ENCODE measurements at places on chromosomes 4 and X.
A peak's percentile ranks its signal among the peaks of the same experiment; 100 is the strongest.

DNA sequence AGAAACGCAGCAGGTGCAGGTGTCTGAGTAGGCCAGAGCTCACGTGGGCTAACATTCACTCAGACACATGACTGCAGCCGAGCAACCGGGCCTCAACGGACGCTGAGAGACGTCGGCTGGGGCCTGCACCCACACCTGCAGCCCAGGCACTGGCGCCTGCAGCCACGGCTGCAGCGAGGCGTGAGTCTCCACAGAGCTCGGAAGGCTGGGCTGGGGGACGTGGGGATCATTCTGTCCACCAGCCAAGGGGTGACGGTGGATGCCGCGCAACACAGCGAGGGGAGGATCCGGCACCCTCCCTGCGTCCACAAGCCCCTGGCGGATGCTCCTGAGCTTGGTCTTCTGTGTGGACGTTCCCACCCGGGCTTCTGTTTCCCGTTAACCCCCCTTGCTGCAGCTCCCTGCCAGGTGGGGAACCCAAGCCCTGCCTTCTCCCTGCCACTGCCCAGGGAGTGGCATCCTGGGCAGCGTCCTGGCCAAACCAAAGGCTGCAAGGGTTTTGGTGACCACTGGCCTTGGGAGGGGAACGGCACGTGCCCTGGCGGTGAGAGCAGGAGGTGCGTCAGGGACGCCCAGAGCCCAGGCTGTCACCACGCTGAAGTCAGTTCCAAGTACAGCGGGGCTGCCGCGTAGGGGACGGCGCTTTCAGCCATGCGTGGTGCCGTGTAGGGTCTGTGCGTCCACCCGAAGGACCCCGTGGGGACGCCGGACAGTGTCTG, 16.3 kb downstream of the PPP2R3B start:
- DNase-seq: no peak

DNA sequence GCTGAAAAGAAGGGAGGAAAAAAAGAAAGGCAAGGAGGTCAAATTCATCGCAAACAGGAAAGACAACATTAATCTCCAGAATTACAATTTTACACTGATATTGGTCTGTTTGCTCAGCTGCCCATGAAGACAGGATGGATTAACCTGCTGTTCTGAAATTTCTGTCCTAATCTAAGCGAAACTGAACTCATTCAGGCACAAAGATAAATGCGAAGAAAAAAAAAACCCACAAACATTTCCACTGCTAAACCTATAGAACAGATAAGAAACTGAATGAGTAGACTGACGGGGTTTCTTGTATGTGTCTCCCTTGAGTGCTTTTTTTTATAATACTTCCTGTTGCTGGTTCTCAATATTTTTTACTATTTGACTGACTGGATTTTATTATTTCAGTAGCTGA, 251.8 kb upstream of the FTHL17 start:
- DNase-seq: no peak

DNA sequence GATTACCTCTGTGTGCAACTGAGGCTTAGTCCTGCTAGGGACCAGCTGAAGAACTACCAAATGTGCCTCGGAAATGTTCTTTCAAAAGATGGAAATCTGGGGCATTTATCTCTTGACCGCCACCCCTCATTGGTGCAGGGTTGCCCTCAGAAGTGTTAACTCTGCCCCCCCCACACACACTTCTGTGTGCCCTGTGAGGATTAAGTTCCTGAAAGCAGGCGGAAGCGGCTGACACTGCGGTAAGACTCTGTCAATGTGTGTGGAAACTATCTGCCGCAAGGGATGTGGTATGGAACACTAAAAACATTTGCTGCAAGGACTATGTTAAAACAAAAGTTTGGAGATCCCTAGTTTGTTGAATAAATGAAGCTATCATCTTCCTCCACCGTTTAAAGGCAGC, 106.9 kb upstream of the NDP start:
- no peak for DNase-seq

- peak; percentile 87 for DNase-seq
These were observed 44.5 kb downstream of the BRWD3 start for GRCh38 chrX:80765220-80765625.

DNA sequence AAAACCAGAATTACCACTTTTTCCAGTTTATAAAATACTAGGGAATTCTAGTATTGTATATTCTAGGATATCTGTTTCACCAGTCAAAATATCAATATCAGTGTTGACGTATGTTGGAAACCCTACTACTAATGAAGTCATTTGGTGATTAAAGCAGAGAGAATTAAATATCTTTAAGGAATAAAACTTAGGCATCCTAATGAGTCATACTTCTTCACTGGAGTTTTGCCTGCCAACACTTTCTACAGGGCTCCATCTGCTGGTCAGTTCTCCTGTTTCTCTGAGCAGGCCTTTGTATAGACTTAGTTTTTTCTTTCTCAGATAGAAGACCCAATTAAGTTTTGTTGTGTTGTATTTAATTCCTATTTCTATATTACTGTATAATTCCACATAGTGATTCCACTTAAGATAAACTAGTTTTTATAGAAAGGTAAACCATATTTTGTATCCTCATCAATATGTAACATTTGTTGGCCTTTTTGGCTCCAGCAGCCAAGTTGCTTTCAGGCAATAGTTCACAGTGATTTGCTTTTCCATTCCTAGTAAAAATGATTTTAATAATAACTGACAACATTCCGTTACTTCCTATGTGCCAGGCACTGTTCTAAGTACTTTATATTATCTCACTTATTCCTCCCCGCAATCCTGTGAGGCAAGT, 3.5 kb downstream of the AP1AR start:
- peak; percentile 82 for DNase-seq

DNA sequence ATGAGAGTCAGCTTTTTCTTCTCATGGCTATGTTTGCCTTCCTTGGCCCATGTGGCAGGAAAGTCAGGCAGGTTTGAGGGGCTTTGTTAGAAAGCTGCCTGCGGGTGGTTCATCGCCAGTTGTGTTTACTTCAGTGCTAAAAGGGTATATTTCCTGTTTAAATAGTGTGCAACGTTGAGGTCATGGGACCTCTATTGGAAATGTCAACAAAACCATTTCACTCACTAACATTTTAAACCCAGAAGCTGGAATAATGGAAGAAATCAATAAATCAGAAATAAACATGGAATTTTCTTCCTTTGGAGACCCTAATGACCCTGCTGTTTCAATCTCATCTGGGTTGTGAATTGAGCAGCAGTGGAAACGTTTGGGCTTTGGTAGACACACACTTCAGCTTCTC, 185.8 kb downstream of the ANKRD50 start:
- DNase-seq: no peak

GRCh38 chrX:153190381-153190780, 11.3 kb downstream of the MAGEA1 start:
- no peak for DNase-seq

- DNase-seq: no peak
These were observed 117.6 kb upstream of the ATOH1 start for GRCh38 chr4:93710847-93711430.

GRCh38 chr4:177107288-177107921, 202.3 kb upstream of the NEIL3 start:
- DNase-seq: peak; percentile 29

- peak; percentile 12 for DNase-seq
These were observed 449.8 kb upstream of the SMIM31 start for GRCh38 chr4:164304101-164304639.

All from LHCN-M2 (cell line).